ENCODE measurements at places on chromosomes 1 and 21.

- DNase-seq = no peak
Measured at GRCh38 chr1:246139745-246140182, 367.3 kb downstream of the SMYD3 start.

DNA sequence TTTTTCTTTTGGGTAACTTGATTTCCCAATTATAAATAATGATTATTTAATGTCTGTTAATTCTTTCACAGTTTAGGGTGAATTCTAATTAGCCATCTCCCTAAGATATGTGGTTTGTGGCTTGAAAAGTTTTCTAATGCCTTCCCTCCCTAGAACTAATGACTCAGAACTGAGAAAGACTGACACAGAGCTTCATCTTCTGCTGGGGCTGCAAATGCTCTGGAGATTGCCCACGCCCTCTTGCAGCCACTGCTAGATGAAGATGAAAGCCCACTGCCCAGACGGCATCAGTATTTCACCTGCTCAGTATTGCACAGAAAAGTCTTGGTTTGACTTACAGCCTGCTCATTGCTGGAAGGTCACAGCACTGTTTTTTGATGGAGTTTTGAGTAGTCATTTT lies 101.5 kb downstream of the ST6GALNAC3 start:
- DNase-seq = no peak

GRCh38 chr1:167109125-167109524 lies 15.2 kb downstream of the STYXL2 start:
- no peak for DNase-seq

DNA sequence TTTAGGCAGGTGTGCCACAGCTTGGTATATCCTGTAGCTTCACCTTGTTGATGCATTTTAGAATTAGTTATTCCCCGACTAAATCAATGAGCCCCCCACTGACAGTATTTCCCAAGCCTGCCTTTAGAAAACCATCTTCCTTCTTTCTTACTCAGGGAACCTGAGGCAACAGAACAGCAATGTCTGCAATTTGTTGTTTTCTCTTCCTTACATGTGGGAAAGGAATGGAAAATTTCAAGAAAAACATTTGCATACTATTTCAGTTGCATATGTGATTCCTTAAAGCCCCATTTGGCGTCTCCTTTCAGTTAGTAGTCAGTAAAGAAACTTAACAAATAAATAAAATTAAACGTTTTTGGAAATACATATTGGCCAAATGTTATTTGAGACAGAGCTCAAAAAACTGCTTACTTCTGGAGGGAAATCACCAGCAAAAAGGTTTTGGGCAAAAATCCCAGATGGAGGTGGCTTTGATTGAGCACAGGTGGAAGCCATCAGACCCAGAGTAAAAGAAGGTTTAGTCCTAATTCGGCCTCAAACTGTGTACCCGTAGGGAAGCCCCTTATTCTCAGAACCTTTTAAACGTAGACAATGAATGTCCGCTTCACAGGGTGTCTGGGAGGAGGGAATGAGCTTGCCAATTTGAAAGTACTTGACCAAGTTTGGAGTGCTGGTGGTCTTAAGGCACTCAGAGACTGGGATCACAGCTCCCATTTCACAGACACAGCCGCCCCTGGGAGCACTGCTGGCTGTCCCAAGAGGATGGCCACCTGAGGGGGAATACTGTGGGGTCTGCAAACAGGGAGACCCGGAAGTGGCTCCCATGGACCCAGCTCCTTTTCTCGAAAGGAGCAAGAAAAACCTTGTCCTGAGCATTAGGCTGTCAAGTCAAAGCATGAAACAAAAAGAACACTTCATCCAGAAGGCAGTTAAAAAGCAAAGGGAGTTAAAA lies 9.4 kb downstream of the LHX4 start:
- DNase-seq = no peak

All from T-helper 9 cell (primary cell).